Spleen (tissue), 13 donors: ENCODE measurements at places on chromosomes 2 and 18. TPM values are rescaled to one million over a fixed set of nuclear protein-coding genes. Genes with fewer than 3 reads are reported as not detected.

Gene TUBA4B
- total RNA-seq, result not detected

Gene SLC4A5
- 5.8 TPM for total RNA-seq

Gene SKOR2
- not detected for total RNA-seq

Gene C2orf80
- total RNA-seq, result not detected

Gene CNNM3
- 35.1 TPM for total RNA-seq

Gene VWC2L
- not detected for total RNA-seq

Gene LYPD1
- 0.87 TPM for total RNA-seq

Gene UGT1A10
- not detected for total RNA-seq

GRCh38 chr18:47872426-47872825 is 58.0 kb downstream of the SMAD2 start:
- DNase-seq, result no peak
- H3K4me3 ChIP-seq, result no peak overlapping the region
- H3K27me3 ChIP-seq, result no peaks in the 10 kb centered on the region
- peaks cover 37% of the 10 kb centered on the region for H3K4me1 ChIP-seq

DNA sequence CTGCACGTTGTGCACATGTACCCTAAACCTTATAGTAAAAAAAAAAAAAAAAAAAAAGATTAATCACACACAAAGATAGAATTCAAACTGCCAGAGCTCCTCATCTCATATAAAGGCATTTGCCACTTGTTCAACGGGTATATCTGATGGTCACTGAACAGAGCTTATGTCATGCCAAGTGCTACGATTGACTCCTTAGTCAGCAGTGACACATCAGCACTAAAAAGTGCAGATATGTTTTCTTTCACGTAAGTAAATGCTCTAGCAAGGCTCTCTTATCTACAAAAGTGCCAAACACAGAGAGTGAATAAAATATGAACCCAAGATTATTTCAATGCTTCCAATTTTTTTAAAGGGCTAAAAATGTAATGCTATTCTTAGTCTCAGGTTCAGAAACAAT is 1.1 kb downstream of the LMAN1 start:
- peak overlapping the region; percentile 87 for H3K27ac ChIP-seq
- peaks cover 48% of the 10 kb centered on the region for H3K4me1 ChIP-seq
- H3K4me3 ChIP-seq, result peak overlapping the region; percentile 92
- peaks cover 7% of the 10 kb centered on the region for H3K36me3 ChIP-seq
- DNase-seq, result no peak

- no peaks in the 10 kb centered on the region for H3K4me1 ChIP-seq
- H3K36me3 ChIP-seq, result no peaks in the 10 kb centered on the region
- H3K27ac ChIP-seq, result no peak overlapping the region
- DNase-seq, result no peak
These were observed 1746.1 kb upstream of the PIK3C3 start for GRCh38 chr18:40208958-40209357.

- H3K4me3 ChIP-seq, result no peak overlapping the region
- peaks cover 3% of the 10 kb centered on the region for H3K4me1 ChIP-seq
- DNase-seq, result no peak
- no peaks in the 10 kb centered on the region for H3K27me3 ChIP-seq
- no peaks in the 10 kb centered on the region for H3K36me3 ChIP-seq
- no peak overlapping the region for H3K27ac ChIP-seq
These were observed 175.4 kb downstream of the THADA start for GRCh38 chr2:43420389-43420801.

GRCh38 chr2:152426801-152427200 is 91.8 kb downstream of the FMNL2 start:
- DNase-seq, result no peak
- no peaks in the 10 kb centered on the region for H3K36me3 ChIP-seq
- H3K27ac ChIP-seq, result no peak overlapping the region
- H3K4me3 ChIP-seq, result no peak overlapping the region
- H3K4me1 ChIP-seq, result peaks cover 3% of the 10 kb centered on the region

DNA sequence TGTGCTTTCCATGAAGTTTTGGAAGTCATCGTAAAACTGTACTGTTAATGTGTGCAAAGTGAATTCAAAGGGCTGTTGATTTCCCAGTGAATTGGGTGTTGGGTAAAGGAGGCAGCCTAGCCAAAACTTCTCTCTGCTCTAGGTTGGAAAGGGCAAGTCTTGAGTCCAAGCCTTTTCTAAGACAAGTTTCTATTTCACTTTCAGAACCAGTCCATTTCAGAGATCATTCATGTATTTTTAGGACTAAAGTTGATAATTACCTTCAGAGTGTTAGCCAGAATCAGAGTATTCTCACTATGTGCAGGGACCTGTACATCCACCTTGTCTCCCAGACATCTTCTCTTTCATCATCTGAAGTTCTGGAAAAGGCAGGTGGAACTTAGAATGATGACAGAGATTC is 636.1 kb upstream of the KLHL29 start:
- H3K27me3 ChIP-seq, result no peaks in the 10 kb centered on the region
- no peak overlapping the region for H3K4me3 ChIP-seq
- H3K4me1 ChIP-seq, result no peaks in the 10 kb centered on the region
- H3K36me3 ChIP-seq, result no peaks in the 10 kb centered on the region

- peak; percentile 44 for DNase-seq
- no peak overlapping the region for H3K27ac ChIP-seq
- no peak overlapping the region for H3K4me3 ChIP-seq
- H3K4me1 ChIP-seq, result no peaks in the 10 kb centered on the region
These were observed 152.7 kb downstream of the TWIST2 start for GRCh38 chr2:239000500-239001073.

GRCh38 chr2:166643980-166644379 is 149.9 kb upstream of the SCN7A start:
- no peak overlapping the region for H3K4me3 ChIP-seq
- DNase-seq, result no peak
- H3K27me3 ChIP-seq, result no peaks in the 10 kb centered on the region
- no peaks in the 10 kb centered on the region for H3K36me3 ChIP-seq
- H3K4me1 ChIP-seq, result no peaks in the 10 kb centered on the region

DNA sequence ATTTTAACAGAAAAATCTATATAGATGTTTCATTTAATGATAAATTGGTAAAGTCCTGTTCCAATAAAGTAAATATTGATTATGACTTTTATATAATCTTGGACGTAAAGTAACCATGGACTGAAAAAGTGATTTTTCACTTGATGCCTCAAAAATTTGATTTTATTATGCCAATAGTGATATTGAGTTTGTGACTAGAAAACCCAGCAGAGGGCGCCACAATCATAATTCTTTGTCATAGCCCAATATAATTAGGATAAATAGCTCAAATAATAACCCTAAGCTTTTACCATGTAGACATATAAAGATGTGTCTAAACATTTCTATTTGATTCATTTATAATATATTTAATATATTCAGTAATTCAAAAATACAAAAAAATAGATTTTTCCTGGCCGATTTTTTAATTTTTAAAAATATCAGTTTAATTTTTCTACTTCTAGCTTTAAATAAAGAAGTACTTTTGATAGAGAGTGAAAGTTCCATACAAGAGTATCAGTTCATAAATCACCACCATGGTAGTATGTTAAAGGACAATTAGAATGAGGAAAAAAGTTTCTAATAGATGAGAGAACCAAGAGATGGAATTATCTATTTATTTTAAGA is 30.7 kb downstream of the CAMKMT start:
- no peaks in the 10 kb centered on the region for H3K4me1 ChIP-seq
- H3K27me3 ChIP-seq, result no peaks in the 10 kb centered on the region
- no peak overlapping the region for H3K4me3 ChIP-seq
- no peak overlapping the region for H3K27ac ChIP-seq
- no peaks in the 10 kb centered on the region for H3K36me3 ChIP-seq

DNA sequence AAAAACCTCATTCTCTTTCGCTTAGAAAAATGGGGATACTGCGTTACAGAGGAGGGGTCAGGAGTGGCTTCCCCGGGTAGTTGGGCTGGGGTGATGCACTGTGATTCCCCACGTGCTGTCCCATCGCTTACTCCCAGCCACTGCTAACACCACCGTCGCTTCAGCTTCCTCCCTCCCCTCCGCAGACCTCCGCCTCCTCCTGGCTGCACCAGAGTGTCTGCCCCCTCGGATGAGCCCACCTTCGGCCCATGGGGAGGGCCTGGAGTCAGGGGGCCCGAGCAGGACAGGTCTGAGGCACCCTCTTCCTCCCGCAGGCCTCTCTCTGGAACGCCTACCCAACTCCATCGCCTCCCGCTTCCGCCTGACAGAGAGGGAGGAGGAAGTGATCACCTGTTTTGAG is 59.1 kb upstream of the MCFD2 start:
- peaks cover 42% of the 10 kb centered on the region for H3K4me1 ChIP-seq
- peak; percentile 63 for DNase-seq
- H3K27me3 ChIP-seq, result no peaks in the 10 kb centered on the region
- H3K27ac ChIP-seq, result peak overlapping the region; percentile 21

DNA sequence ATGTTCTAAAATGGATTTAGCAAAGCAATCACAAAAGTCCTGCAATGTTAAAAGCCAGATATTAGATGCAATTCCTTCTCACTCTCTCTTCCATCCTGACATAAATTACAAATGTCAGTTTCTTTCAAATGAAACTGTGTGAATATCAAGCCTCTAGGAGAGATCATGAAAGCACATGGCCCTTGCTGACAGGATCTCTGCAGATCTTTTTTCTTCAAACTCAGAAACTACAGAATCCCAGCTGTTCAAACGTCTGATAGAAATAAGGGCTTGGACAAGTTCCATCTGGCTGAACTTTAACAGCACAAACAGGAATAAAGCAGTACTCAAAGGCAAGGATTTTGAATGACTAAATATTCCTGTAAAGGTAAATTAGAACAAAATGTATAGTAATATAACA is 47.6 kb downstream of the PDE1A start:
- no peak for DNase-seq
- no peaks in the 10 kb centered on the region for H3K36me3 ChIP-seq
- H3K4me1 ChIP-seq, result no peaks in the 10 kb centered on the region
- H3K27me3 ChIP-seq, result no peaks in the 10 kb centered on the region

DNA sequence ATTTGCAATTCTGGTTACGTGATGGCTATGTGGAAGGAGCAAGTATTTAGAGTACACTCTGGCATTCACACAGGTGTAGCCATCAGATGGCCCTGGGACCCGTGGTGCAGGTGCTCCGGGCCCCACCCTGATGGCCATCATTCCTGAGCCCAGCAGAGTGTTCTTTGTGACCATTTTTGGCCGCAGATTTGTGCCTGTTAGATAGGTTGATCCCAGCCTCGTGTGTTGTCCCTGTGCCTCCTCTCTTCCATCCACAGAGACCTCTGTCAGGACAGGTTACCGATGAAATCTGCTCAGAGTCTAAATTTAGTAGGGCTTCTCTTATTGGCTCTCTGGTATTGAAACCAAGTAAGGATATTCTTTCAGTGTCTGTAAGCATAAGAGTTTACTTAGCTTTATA is 33.9 kb downstream of the MAPRE2 start:
- H3K27ac ChIP-seq, result no peak overlapping the region
- H3K27me3 ChIP-seq, result no peaks in the 10 kb centered on the region
- H3K36me3 ChIP-seq, result peaks cover 16% of the 10 kb centered on the region
- peaks cover 31% of the 10 kb centered on the region for H3K4me1 ChIP-seq
- H3K4me3 ChIP-seq, result no peak overlapping the region

- no peak overlapping the region for H3K27ac ChIP-seq
- no peaks in the 10 kb centered on the region for H3K36me3 ChIP-seq
- DNase-seq, result no peak
- no peaks in the 10 kb centered on the region for H3K27me3 ChIP-seq
These were observed 2.0 kb downstream of the STAT4 start for GRCh38 chr2:191148791-191149190.

- H3K4me1 ChIP-seq, result no peaks in the 10 kb centered on the region
- no peak for DNase-seq
- H3K27me3 ChIP-seq, result no peaks in the 10 kb centered on the region
- H3K36me3 ChIP-seq, result no peaks in the 10 kb centered on the region
These were observed 105.0 kb downstream of the LTBP1 start for GRCh38 chr2:33051586-33052360.

DNA sequence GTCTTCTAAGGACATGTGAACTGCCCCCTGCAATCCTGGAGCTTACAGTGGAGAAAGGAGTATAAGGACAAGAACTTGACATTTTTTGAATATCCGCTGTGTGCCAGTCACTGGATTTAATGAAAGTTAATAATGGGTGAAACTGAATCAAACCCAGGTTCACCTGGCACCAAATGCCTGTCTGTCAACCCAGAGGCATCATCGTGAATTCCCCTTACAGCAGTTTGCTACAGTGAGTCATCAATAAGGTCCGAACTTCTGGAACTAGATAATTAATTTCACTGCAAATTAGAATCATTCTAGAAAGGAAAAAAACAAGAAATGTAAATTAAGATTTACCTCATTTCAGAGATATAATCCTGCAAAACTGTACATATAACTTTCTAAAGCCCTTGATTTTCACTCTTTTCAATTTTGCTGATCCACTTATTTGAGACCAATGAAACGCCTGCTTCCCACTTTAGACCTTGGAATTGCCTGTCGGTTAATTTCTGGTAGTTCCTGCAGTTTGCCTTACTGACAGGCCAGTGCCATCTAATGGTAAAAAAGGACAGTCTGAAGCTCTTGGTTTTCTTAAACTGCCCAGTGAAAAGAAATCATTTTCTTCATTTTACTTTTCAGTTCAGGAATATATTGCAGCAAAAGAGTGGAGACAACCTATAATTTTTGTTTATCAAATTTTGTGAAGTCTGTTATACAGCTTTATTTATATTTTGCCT is 8.2 kb downstream of the DSG2 start:
- H3K4me3 ChIP-seq, result no peak overlapping the region
- H3K36me3 ChIP-seq, result no peaks in the 10 kb centered on the region
- no peaks in the 10 kb centered on the region for H3K4me1 ChIP-seq
- H3K27me3 ChIP-seq, result no peaks in the 10 kb centered on the region

DNA sequence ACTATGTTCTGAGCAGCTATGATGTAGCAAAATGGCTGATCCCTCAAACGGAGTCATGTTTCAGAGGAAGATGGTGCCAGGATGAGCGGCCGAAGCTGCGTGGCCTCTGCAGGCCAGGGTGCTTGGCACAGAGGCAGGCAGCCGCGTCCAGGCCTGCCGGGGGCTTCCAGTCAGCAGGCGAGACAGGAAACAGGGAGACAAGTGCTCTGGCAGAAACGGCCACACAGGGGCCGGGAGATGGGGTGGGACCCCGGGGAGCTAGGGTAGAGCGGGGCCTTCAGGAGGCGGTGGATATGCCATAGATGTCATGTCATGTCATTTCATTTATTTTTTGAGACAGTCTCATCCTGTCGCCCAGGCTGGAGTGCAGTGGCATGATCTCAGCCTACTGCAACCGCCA is 50.7 kb downstream of the EIPR1 start:
- H3K27ac ChIP-seq, result no peak overlapping the region
- DNase-seq, result peak; percentile 60
- H3K36me3 ChIP-seq, result peaks cover 55% of the 10 kb centered on the region
- no peaks in the 10 kb centered on the region for H3K4me1 ChIP-seq
